ENCODE measurements at places on chromosomes 3 and 15. TPM values are rescaled to one million over a fixed set of nuclear protein-coding genes. Genes with fewer than 3 reads are reported as not detected.
A peak's percentile ranks its signal among the peaks of the same experiment; 100 is the strongest.

Gene APOD
- not detected for total RNA-seq

Gene ARMC8
- total RNA-seq = 36.4 TPM

Gene BTLA
- 78.4 TPM for total RNA-seq

Gene GPR62
- total RNA-seq = not detected

Gene UROC1
- total RNA-seq = not detected

Gene PPARG
- 0.16 TPM for total RNA-seq

Gene FBXW12
- total RNA-seq = not detected

Gene PLA1A
- 4.4 TPM for total RNA-seq

DNA sequence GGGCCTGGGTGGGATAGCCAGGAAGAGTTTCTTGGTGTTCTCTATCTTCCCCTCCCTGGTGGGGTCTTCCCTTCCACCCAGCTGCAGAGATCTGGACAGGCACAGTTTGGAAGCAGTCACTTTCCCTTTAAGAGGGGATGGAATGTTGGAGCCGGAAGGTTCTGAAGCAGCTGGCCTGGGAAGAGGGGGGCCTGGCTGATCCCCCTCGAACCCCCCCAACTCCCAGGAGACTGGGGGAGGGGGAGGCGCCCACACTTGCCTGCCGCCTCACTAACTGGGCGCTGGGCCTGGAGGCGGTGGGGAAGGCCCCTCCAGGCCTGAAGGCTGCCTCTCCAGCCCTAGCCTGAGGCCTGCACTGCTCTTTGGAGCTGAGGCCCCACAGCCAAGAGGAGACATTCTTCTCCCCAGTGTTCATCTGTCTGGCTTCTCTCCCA, 1.4 kb downstream of the DVL3 start:
- no peak for DNase-seq

DNA sequence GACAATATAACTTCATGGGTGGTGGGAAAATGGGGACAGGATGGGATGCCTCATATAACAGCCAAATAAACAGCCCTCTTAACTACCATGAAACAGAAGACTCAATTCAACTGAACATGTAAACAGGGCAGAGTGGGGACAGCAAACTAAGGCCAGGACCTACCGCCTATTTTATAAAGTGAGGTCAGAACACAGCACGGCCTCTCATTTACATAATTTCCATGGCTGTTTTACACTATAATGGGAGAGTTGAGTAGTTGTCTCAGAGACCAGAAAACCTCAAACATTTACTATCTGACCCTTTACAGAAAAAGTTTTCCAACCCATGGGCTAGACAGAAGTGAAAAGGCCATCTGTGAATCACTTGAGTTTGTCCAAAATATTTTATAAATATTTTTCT, 56.7 kb upstream of the SNRPA1 start:
- DNase-seq = no peak

DNA sequence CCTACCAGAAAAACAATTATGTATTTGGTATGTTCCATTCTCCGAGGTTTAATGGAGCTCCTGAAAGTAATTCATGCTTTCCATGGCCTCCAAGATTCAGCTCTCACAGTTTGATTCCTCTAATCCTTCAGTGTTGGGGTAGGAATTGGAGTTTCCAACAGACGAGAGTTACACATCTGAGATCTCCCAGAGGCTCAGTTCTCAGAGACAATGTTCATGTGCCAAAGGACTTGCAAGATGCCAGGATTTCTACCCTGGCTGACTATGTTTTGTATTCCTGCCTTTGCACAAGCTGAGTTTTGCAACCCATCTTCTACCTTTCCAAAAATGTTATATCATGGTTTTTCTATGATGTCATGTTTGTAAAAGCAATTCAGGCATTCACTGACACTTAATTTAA, 322.9 kb downstream of the ERC2 start:
- DNase-seq = no peak

- peak; percentile 87 for DNase-seq
Observed at GRCh38 chr3:177351757-177352158, 154.5 kb upstream of the TBL1XR1 start.

- DNase-seq = no peak
Observed at GRCh38 chr3:32456429-32457130, 46.1 kb downstream of the CMTM6 start.

- DNase-seq = no peak
Observed at GRCh38 chr15:60576515-60576914, 97.6 kb upstream of the ICE2 start.

DNA sequence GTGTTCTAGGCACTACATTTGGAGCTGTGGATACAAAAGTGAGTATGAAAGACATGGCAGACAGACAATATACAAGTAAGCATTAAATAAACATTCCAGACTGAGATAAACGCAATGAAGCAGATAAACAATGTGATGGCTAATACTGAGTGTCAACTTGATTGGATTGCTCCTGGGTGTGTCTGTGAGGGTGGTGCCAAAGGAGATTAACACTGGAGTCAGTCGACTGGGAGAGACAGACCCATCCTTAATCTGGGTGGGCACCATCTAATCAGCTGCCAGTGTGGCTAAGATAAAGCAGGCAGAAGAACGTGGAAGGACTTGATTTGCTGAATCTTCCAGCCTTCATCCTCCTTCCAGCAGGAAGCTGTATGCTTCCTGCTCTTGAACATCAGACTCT, 77.2 kb downstream of the CADPS start:
- DNase-seq = no peak

DNA sequence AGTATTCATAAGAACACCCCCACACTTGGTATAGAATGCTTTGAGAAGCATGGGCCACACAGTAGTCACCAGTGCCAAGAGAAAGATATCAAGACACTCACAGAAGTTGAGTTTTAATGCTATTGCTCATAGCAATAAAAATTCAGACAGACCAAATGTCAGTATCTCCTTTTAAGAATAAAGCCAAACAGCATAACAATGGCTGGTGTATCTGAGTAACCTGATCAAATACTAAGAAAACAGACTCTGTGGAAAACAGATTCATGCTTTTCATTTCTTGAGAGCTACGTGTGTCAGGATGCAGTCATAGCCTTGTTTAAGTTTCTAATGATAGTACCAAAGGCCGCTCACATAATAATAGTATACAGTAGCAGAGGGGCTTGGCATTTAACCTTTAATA, 778.5 kb downstream of the MECOM start:
- no peak for DNase-seq

DNA sequence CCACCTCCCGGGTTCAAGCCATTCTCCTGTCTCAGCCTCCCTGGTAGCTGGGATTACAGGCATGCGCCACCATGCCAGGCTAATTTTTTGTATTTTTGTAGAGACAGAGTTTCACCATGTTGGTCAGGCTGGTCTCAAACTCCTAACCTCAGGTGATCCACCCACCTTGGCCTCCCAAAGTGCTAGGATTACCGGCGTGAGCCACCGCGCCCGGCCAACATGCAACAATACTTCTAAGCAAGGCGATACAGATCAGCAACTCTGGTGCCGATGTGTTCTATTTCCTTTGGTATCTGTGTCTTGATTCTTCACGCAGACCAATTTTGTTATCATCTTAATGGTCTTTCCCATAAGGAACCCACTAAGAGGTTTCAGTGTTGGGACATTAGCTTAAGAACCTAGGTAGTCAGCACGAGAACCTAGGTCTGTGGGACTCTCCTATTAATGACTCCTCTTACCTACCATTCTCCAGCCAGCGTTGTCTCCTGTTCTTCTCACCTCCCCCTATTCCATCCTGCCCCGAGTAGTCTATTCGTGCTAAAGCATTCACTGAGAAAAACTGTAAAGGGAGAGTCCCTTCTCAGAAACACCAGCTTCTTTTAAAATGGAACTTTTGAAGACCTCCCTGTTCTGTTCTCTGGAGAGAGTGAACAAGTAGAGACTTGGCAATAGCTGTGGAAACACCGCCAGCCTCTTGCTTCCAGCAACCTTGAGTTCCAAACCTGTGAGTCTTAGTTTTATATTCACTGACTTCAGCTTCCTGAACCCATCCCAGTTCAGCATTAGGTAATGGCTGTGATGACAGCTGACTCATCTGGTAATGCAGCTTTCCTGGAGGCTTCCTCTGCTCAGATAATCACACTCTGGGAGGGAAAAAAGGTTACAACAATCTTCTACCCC, 61.2 kb downstream of the TSC22D2 start:
- DNase-seq = no peak

GRCh38 chr15:100115066-100115710, 226.6 kb downstream of the ADAMTS17 start:
- no peak for DNase-seq

DNA sequence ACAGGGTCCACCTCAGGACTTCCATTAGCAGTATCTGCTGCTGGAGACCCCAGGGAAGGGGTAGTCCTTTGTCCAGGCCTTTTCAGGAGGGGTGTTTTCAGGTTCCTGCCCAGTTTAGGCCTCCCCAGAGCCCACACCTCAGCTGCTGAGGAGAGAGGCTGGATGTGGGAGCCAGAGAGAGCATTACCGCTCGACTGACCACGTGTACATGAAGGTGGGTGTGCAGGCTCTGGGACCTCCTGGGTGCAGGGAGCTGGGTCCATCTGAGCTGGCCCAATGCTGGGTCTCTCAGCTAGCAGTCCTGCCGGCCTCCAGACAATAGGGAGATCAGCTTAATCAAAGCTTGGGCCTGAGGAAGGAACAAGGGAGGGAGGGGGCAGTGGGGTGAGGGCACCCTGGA, 29.1 kb upstream of the POLG start:
- DNase-seq = no peak

- DNase-seq = no peak
Observed at GRCh38 chr15:27358751-27359434, 387.9 kb downstream of the GABRG3 start.

GRCh38 chr3:124207873-124208485, 216.1 kb upstream of the ROPN1 start:
- DNase-seq = peak; percentile 91

GRCh38 chr3:103446953-103447629, 1012.3 kb downstream of the ZPLD1 start:
- DNase-seq = no peak

GRCh38 chr15:69096196-69096595, 64.2 kb upstream of the GLCE start:
- DNase-seq = no peak

DNA sequence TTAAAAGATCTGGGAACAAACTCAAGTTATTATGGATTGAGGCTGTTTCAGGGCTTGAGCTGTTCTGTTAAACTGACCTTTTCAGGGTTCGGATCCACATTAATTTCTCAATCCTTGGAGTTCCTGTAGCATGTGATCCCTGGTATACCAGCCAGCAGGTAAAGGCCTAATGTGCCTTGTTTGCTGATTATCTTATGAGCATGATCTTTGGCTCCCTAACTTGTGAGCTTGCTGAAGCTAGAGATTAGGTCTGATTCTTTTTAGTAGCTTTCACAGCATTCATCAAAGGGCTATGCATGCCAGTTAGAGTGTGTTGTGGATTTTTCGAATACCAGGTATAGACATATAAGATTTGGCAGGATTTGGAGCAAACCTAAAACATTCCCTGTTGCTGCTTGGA, 10.3 kb downstream of the CORO2B start:
- DNase-seq = no peak

GRCh38 chr15:95327661-95328060, 1002.8 kb upstream of the NR2F2 start:
- DNase-seq = no peak

GRCh38 chr3:19866751-19867347, 67.2 kb downstream of the EFHB start:
- DNase-seq = peak; percentile 19

Measured in GM12878 (cell line).